Stimulated activated CD8-positive, alpha-beta memory T cell treated with anti-CD3 and anti-CD28 coated beads, Interleukin-12 subunit alpha, Interleukin-12 subunit beta, amount 100 ng/mL, for 1 hour (primary cell): ENCODE measurements at places on chromosomes 16 and 17.

GRCh38 chr16:87486713-87487247 lies 6.0 kb downstream of the ZCCHC14 start:
- no peak for DNase-seq

DNA sequence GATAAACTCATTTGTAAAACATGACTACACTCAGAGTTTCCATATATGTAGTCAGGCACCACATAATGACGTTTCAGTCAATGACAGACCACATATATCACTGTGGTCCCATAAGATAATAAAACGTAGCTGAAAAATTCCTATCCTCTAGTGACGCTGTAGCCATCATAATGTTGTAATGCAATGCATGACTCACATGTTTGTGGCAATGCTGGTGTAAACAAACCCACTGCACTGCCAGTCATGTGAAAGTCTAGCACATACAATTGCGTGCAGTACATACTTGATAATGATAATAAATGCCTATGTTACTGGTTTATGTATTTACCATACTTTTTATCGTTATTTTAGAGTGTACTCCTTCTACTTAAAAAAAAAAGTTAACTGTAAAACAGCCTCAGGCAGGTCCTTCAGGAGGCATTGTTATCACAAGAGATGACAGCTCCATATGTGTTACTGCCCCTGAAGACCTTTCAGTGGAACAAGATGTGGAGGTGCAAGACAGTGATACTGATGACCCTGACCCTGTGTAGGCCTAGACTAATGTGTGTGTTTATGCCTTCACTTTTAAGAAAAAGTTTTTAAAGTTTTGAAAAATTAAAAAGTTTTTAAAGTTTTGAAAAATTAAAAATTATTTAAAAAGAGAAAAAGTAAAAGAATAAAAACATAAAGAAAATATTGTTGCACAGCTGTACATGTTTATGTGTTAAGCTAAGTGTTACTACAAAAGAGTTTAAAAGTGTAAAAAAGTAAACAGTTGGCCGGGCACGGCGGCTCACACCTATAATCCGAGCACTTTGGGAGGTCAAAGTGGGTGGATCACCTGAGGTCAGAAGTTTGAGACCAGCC lies 9.0 kb downstream of the STAT5B start:
- DNase-seq, result no peak

- DNase-seq, result no peak
These were observed 273.0 kb upstream of the IRX5 start for GRCh38 chr16:54657709-54658102.

DNA sequence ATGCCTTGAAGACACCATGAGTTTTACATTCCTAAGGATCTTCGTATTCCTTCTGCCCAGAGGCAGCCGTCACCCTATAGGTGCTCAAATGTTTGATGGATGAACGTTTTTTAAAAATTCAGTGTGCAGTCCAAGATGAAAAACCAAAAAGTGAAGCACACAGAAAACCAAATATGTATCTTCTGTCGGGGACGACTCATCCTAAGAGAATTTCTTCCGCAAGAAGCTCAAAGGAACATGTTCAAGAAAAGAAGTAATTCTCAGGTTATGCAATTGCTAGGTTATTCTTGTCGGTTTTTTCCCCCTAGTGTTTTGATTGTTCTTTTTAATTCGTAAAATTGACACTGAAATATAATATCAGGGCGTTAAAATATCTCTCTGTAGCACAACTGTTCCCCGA lies 1.4 kb downstream of the CENPV start:
- DNase-seq, result no peak

DNA sequence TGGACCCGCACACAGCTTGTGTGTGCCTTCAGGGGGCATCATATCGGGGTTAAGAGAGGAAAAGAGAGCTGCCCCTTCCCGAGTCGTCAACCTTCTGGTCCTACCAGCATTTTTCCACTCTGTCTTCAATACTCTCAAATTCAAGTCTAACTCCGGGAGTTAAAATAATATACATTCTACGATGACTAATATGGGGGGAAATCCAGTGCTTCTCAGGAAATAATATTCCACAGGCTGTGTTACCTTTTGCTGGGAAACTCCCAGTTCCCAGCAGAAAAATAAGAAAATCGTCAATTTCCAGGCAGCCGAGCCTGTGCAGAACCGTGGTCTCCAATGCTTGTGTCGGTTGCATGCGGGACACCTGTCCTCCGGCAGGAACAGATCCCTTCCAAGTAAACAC lies 105.0 kb upstream of the FOXF1 start:
- DNase-seq, result no peak

GRCh38 chr17:75601057-75601987 lies 13.7 kb downstream of the MYO15B start:
- DNase-seq, result peak; percentile 32
